Karpas-422 (cell line): ENCODE measurements at places on chromosomes 13 and 19.

DNA sequence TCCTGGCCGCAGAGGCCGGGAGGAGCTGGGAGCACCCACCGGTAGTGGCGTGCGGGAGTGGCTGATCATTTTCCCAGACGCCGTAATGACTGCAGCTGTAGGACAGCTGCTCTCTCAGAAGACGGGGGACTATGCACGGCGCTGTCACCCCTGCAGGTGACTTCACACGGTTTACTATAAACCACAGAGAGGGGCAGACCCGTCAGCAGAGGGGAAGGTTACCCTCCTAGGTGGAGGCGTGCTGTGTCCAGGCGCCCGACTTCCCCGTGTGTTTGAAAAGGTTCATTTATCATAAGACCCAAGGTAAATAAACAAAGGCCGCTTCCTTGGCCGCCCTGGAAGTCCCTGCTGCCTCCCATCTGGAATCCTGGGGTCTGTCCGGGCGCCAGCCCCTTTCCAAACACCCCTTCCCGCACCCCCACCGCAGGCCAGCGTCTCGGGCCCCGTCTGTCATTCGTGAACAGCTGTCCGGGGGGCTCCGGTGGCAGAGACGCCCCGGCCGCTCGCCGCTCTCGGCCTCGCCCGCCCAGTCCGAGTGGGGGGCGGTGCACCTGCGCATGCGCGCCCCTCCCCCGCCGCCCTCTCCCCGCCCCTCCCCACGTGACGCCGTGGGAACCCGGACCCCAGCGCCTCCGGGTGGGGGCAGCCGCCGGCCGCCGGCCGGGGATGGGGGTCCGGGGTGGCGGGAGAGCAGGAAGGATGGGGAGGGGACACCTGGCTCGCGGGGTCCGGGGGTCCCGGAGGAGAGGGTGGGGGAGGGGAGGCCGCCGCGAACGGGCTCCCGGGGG lies 915 bp downstream of the SHC2 start:
- H3K27me3 ChIP-seq: no peaks in the 10 kb centered on the region
- no peak overlapping the region for H3K4me3 ChIP-seq
- no peak overlapping the region for H3K27ac ChIP-seq
- H3K4me1 ChIP-seq: no peaks in the 10 kb centered on the region
- no peak for DNase-seq

- no peaks in the 10 kb centered on the region for H3K27me3 ChIP-seq
- no peaks in the 10 kb centered on the region for H3K4me1 ChIP-seq
- no peak overlapping the region for H3K27ac ChIP-seq
- H3K36me3 ChIP-seq: no peaks in the 10 kb centered on the region
- DNase-seq: no peak
Observed at GRCh38 chr13:20721454-20722357, 18.2 kb downstream of the IL17D start.

DNA sequence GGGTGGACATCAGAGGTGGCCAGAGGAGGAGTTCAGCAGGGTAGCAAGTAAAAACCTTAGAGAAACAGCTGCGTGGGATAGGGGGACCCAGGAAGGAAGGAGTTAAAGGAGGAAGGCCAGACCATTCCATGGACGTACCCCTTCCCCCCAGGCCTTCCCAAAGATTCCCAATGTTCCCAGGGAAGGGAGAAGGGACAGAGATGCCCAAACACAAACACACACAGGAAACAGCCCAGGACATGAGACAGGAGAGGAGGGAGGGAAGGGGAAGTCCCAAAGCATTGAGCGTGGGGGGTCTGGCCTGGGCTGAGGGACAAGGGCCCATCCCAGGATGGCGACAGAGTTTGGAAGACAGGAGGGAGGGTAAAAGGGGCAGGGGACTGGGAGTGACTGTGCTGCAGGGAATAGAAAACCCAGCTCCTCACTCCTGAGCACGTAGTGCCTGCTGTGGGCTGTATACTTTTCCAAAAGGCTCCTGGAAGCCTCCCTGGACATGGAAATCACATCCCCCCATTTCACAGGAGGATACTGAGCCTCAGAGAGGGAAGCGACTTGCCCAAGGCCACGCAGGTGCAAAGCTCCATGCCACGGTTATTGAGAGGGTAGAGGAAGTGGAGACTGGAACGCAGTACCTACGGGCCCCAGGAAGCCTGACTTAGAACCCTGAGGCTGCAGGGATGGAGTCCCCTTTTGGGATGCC lies 1.1 kb downstream of the SYDE1 start:
- H3K36me3 ChIP-seq: no peaks in the 10 kb centered on the region
- H3K4me3 ChIP-seq: no peak overlapping the region
- no peak overlapping the region for H3K27ac ChIP-seq
- H3K4me1 ChIP-seq: no peaks in the 10 kb centered on the region

DNA sequence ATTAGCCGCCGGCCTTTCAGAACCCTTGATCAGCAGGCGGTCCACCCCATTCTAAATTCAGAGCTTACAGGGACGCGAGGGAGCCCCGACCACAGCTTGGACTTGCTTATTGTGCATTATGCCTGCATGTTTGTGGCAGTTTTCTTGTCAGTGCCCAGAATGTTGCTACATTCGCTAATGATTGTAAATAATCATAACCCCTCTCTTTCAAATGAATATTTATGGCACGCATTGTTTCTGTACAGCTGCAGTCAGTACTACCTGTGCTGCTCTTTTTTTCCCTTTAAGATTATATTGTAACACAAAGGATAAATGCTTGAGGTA lies 321 bp upstream of the VPS36 start:
- peaks cover 5% of the 10 kb centered on the region; the same call in 1 of the 2 replicates for H3K36me3 ChIP-seq
- DNase-seq: no peak
- no peaks in the 10 kb centered on the region for H3K27me3 ChIP-seq
- H3K4me3 ChIP-seq: peak overlapping the region; percentile 70; the same call in 1 of the 2 replicates
- H3K27ac ChIP-seq: no peak overlapping the region
- peaks cover 36% of the 10 kb centered on the region for H3K4me1 ChIP-seq

- H3K4me1 ChIP-seq: peaks cover 2% of the 10 kb centered on the region; the same call in 1 of the 2 replicates
- DNase-seq: no peak
- H3K36me3 ChIP-seq: no peaks in the 10 kb centered on the region
- no peak overlapping the region for H3K4me3 ChIP-seq
- no peaks in the 10 kb centered on the region for H3K27me3 ChIP-seq
Observed at GRCh38 chr13:79185580-79185979, 220.5 kb downstream of the RBM26 start.

DNA sequence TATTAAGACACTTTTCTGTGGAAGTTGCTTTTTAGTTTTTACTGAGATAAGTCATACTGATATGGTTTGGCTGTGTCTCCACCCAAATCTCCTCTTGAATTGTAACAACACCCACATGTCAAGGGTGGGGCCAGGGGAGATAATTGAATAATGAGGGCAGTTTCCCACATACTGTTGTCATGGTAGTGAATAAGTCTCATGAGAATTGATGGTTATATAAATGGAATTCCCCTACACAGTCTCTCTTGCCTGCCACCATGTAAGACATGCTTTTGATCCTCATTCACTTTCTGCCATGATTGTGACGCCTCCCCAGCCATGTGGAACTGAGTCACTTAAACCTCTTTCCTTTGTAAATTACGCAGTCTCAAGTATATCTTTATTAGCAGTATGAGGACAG lies 1340.4 kb downstream of the SLITRK5 start:
- no peak for DNase-seq
- no peaks in the 10 kb centered on the region for H3K4me1 ChIP-seq
- no peaks in the 10 kb centered on the region for H3K36me3 ChIP-seq
- H3K27me3 ChIP-seq: no peaks in the 10 kb centered on the region
- no peak overlapping the region for H3K27ac ChIP-seq
- no peak overlapping the region for H3K4me3 ChIP-seq
